ENCODE measurements at places on chromosomes 6 and 20.
A peak's percentile ranks its signal among the peaks of the same experiment; 100 is the strongest.

DNA sequence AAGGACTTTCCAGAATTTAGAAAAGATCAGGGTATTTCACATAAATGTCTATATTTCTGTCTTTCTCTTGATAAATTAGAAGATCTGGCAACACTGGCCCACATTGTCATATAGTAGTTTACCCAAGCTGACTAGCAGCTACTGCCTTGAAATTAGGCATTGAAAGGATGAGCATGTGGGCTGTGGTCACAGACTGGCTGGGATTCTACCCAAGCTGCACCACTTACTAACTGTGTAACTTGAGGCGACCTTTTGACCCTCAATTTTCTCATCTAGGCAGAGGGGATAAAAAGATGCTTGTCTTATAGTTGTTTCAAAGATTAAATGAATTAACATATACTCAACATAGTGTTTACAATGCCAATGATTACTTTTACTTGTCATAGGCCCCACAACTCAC is 152.7 kb upstream of the BMP2 start:
- DNase-seq, result no peak

GRCh38 chr20:37688093-37688492 is 5.7 kb upstream of the CTNNBL1 start:
- no peak for DNase-seq

- DNase-seq, result no peak
These were observed 226.5 kb downstream of the CBLN4 start for GRCh38 chr20:55778796-55779195.

GRCh38 chr20:11057624-11058023 is 383.8 kb upstream of the JAG1 start:
- DNase-seq, result no peak

DNA sequence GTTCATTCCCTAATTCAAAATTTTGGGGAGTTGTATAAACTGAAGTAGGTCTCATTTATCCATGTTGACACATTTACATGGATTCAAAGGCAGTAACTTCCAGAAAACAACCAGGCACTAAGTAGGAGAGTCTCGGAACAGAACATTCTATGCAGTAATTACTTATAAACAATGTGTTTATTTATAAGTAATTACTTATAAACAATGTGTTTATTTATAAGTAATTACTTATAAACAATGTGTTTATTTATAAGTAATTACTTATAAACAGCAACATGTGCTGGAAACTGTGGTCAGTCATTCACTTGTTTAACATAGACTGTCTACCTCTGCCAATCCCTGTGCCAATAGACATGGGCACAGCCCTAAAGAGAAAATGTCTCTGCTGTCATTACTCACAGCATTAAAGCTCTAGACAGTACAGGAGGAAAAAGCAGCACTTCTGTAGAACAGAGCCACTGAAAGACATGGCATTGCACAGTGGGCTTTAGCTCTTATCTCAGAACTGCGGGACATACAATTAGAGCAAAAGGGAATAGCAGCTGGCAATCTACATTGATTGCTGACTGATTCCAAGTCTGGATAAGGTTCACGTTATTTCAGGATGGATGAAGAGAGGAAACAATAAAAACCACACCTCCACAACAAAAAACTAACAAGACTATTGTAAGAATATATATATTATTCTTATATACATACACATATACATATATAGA is 188.2 kb downstream of the WDR27 start:
- no peak for DNase-seq

DNA sequence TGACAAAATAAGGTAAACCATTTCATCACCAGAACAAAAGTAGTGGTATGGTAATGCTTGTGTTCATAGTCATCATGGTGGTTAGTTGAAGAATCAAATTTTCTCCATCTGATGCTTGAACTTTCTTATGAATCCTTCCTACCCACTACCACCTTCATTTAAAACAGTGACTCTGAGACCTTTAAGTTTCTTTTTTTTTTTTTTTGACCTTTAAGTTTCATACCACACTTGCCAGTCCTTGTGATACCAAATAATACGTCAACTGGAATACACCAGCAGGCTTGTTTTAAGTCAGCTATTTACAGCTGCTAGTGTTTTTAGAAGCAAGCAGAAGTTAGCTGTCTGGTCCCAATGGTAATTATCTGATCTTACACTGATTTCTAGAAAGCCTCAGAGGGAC is 413.4 kb upstream of the SOX4 start:
- DNase-seq, result no peak

- DNase-seq, result no peak
These were observed 50.9 kb downstream of the PLCB4 start for GRCh38 chr20:9119776-9120175.

DNA sequence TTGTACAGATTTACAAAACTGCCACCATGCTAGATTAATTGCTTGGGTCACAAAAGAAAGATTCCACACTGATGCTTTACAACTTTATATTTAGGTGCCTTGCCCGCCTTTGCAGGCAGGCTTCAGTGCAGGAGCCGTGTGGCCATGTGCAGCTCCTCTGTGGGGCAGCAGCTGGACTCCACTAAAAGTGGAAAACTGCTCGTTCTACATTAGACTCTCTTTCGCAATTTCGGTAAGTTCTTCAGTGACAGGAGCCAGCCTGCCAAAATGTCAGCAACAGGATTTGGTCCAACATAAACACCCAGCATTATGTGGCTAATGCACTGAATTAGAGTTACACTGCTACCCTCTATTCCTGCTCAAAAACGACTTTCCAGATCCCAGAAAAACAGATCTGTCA is 174.4 kb upstream of the KCNK16 start:
- DNase-seq, result no peak

DNA sequence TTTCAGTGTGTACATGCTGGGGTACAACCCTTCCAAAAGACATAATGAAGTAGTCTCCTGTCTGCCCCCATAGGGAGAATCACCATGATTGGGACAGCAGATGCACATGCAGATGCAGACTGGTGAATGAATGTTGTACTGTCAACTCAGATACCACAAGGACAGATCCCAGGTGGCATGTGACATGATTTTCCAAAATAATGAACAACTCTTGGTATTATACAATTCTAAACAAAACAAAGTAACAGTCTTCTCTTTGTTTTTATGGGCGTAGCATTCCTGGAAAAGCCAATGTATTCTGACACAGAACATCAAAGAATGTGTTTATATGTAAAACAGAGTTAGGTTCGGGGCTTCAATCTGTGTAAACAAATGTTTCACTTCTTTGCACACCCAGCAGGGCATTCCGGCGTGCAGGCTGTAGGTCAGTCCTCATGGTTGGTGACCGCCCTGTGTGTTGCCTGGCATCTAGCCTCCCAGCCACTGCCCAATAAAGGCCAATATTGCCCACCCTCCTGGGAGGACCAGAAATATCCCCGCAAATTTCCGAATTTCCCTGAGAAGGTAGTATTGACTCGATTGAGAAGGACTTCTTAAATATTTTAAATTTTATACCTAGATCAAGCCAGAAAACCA is 127.7 kb downstream of the KLHL32 start:
- DNase-seq, result no peak

GRCh38 chr6:75460681-75461080 is 32.9 kb downstream of the FILIP1 start:
- no peak for DNase-seq

DNA sequence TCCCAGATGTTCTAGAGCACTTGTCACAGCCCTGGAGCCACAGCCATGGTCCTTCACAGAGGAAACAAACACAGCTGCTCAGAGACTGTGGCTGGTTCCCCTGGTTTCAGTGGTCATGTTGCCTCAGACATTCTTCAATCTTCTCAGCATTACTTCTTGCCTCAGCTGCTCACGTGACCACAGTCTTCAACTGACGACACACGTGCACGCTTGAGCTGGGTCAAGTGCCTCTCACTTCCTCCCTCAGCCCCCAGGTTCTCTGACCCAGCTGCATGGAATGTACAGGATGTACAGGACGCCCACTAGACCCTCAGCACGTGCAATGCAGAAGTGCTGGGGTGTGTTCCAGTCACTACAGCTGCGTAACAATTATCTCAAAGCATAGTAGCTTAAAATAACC is 159.8 kb upstream of the GGTLC1 start:
- DNase-seq, result no peak

- no peak for DNase-seq
These were observed 221.0 kb upstream of the PDE10A start for GRCh38 chr6:165883851-165884640.

DNA sequence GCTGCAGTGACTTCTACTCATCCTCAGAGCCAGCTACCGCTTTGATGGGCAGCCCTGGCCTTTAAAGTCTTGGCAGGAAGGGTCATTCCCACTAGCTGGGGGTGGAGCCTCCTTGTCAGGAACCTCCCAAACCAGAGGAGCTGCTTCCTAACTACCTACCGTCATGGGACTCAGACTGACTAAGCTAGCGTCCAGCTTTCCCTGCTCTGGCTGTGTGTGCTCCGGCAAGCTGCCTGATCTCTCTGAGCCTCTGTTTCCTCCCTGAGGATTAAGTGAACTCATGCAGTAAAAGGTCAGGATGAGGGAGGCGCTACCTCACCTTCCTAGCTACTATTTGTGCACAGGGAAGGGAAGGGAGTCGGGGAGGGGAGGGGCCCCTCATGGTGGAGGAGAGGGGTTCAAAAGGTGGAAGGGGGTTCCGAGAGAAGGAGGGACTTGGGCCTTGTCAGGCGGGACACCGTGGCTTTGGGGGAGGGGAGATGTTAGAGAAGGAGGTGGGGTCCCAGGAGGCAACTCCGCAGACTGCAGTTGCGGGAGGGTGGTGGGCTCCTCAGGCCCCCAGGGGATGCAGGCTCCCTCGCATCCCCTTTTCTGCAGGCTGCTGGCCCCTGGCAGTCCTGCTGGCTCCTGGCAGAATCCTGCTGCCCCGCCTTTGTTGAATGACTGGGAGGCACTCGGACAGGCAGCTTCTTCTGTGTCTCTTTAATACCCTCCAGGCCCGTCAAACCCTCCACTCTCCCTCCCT is 9.8 kb downstream of the DUSP15 start:
- no peak for DNase-seq

DNA sequence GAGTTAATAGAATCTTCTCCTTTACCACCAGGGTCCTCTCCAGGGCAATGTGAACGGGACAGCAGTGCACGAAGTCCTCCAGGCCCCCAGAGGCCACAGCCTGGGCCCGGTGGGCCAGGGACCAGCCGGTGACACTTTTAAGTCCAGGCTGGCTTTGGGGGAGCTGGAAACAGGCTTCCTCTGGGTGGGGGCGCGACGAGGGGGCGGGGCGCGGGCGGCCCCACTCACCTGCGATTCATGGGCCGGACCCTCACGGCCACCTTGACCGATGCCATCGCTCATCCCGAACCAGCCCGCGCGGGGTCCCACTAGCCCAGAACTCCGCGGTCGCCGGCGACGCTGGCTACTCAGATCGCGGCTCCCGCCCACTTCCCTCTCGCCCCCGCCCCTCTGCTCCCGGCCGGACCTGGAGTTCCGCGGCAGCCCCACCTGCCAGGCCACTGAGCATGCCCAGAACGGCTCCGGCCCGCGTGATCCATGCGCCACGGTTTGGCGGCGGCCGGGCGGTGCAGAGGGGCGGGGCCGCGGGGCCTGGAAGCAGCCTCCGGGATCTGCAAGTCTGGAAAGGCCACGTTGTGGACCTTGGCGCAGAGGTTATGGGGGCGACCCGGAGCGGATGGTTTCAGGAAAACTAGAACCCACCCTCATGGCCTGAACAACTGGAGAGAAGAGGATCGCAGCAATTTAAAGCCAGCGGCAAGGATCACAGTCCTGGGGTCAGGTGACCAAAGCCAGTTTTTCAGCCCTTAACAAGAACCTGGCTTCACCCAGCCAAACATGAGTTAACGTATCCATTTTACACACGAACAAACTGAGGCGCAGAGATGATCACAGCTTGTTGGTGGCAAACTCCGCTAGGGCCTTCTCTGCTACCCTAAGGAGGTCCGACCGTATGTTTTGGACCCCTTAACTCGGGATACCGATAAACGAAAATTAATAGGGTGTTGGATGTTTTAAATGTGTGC is at the start of gene KIF16B:
TSS of gene KIF16B (minus strand) at position 448 of the 965 bp plus-strand sequence. CDS start at position 275, 173 bp downstream.
- DNase-seq, result peak; percentile 80

DNA sequence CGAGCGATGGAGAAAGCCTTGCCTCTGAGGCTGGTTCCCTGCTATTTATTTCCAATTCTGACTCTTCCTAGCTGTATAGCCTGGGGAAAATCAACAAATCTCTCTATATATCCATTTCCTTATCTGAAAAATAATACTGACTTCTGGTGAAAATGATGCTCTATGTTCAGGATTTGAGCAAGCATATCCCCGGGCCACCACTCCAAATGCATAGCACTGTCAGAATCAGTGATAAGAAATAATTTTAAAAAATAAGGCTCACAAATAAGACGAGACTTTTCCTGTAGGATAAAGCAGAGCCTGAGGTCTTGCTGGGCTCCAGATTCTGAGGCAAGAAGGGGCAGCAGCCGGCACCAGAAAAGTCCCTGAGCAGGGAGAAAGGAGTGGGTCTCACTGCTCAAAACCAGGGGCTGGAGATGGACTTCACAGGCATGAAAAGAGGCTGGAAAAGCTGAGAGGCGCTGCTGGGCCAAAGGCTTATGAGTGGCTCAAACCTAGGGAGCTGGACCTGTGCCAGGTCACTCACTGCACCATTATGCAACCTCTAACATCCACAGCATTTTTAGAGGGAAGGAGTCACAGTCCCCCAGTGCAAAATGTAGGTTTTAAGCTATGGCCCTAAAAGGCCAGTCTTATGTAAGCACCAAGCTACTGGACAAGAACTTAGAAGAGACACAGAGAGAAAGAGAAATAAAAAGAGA is 48.1 kb upstream of the SLC17A4 start:
- DNase-seq, result no peak

DNA sequence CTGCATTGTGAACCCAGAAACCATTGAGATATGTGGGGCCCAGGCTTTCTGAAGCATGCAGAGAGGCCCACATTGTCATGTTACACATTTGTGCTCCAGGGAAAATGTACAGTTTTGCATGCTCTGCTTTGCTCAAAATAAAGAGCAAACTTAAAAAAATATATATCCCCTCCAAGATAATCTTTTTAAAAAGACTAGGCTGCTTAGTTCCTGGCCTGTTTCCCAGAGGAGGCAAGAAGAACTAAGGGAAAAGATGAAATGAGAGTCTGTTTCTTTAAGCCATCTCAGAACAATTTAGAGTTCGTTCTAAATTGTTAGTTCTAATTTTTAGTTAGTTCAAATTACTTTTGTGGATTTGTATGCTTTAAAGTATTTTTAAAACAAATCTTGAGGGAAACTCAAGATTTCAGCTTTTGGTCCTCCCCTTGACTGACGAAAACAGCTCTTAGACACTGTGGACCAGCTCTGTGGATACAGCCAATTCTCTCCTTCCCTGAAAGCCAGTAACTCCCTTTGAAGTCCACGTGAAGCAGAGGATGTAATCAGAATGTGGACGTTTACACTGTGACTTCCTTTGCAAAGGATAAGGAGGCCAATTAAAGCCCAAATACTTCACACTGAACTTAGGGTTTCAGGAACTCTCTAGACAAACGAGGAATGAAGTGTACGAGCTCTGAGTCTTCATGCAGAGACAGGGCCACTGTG is 84.7 kb downstream of the CD164 start:
- DNase-seq, result no peak
